Stimulated activated CD8-positive, alpha-beta memory T cell treated with anti-CD3 and anti-CD28 coated beads, Interleukin-7, amount 100 ng/mL, for 24 hours (primary cell): ENCODE measurements at places on chromosomes 11 and 22.

GRCh38 chr22:38314051-38314932, 2.9 kb downstream of the CSNK1E start:
- DNase-seq: no peak

DNA sequence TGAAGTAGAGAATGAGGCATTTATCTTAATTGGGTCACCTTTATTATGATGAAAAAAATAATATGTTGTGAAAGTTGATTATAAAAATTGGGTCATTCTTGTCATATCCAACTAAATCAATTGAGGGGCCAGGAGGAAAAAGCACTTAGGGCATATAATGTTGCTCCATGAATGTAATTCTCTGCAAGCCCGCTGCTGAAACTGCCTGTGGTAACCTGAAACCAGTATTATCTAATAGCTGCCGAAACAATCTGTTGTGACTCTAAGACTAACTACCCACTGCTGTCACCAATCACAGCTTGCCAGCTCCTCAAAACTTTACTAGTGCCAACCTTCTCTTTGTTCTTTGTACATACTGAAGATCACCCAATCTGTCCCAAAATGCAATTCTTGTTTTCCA, 115.8 kb downstream of the ATG16L2 start:
- no peak for DNase-seq

DNA sequence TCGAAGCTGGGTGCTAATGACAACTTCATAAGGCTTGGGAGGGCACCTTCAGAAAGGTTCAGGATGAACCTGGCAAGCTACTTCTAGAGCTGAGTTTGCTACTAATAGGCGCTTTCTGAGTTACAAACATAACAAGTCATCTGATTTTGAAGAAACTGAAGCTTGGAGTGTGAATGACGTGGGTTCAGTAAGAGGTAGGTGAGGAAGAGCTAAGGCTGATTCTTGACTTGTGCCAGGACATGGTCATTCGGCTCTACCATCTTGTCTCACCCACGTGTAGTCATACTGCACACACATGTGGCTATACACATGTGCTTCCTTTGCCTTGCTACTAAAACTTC, 56.4 kb downstream of the SWAP70 start:
- DNase-seq: no peak

GRCh38 chr11:104329078-104329665, 165.2 kb upstream of the PDGFD start:
- DNase-seq: no peak

DNA sequence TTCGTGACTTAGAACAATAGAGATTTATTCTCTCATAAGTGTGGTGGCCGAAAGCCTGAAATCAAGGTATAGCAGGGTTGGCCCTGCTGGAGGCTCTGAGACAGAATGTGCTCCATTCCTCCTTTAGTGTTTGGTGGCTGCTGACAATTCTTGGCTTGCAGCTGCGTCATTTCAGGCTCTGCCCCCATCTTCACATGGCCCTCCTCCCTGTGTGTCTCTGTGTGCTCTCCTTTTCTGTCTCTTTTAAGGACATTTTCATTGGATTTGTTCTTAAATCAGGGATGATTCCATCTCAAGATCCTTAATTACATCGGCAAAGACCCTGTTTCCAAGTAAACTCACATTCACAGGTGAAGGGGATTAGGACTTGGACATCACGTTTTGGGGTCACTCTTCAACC, 10.2 kb upstream of the APOL6 start:
- DNase-seq: no peak

GRCh38 chr11:73652046-73652730, 5.8 kb downstream of the PLEKHB1 start:
- no peak for DNase-seq

DNA sequence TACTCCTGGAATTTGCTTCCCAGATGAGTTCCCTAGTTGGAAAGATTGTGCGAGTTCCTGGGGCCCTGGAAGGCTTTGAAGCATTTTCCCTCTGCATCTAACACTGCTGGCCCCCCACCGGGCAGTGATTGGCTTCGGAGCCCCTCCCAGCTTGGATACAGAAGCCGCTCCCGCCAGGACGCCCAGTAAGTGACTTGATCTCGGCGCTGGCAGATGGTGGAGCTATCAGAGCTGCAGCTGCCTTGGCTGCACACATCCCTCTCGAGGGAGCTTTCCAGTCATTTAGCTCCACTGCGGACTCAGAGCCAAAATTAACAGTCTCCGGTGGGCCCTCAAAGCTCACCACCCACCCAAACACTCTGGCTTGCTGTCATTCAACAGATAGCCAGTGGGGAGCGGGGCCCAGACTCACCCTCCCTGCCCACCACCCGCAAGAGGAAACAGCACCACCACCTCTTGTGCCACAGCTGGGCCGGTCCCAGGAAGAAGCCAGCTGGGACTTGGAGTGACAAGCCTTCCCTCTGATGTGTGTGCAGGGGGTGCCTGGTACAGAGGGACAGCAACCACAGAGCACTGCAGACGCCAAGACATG, 162.3 kb downstream of the TRIM29 start:
- no peak for DNase-seq

GRCh38 chr22:35564975-35565867, 24.6 kb downstream of the RASD2 start:
- no peak for DNase-seq

DNA sequence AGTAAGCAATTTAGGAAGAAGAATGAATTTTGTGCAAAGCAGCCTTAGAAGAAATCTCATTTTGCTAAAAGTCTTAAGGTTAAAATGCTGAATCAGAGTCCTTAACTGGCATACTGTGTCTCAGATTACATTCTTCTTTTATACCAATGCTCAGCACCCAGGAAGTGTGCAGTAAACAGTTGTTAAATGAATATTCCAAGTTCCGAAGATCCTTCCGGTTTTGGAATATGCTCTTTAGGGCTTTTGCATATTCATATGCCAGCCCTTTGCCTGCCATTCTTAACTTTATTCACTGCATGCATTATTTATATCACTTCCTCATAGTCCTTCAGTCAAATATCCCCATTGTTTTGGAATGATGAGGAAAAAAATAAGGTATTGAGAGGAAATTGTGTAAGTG, 242.0 kb downstream of the DDX10 start:
- DNase-seq: no peak

GRCh38 chr11:44398266-44399030, 88.5 kb upstream of the ALX4 start:
- no peak for DNase-seq

- no peak for DNase-seq
Observed at GRCh38 chr11:70729949-70730348, 331.6 kb downstream of the CTTN start.

- peak; percentile 48 for DNase-seq
Observed at GRCh38 chr11:19259487-19260345, 19.0 kb upstream of the E2F8 start.

- DNase-seq: no peak
Observed at GRCh38 chr11:73152861-73153483, 10.9 kb upstream of the FCHSD2 start.

DNA sequence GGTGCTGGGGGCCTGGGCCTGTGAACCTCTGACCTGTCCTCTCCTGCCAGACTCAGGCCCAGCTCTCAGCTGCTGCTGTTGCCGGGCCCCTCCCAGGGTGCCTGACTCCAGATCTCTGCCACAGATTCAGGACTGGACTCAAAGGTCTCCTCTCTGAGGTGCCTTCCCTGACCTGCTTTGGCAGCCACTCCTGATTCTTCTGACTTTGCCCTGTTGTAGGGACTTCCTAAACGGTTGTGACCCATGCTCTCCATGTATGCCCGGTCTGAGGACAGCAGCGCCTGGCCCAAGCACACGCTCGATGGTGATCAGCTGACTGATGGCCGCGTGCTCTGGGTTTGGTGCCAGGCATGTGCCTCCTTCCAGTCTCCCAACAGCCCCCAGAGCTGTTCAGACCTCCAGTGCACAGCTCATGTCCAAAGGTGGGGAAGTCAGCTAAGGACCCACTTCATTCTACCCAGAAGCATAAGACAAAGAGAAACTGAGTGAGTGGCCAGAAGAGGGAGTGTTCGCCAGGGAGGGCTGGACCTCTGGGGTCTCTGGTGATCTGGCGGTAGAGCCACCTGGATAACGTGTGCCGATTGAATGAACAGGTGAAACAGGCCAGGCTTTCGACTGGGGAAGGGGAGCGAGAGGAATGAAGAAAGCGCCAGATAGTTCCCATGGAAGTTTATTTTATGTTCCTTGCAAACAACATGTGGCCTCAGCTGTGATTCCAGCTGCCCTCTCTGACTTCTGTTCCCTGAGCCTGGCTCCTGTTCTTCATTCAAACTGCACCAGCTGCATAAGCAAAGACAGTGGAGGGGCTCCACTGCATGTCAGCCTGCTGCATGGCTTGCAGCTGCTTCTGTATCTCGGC, 8.1 kb upstream of the TOP3B start:
- DNase-seq: no peak

- no peak for DNase-seq
Observed at GRCh38 chr11:43517518-43517917, 158.8 kb downstream of the TTC17 start.

DNA sequence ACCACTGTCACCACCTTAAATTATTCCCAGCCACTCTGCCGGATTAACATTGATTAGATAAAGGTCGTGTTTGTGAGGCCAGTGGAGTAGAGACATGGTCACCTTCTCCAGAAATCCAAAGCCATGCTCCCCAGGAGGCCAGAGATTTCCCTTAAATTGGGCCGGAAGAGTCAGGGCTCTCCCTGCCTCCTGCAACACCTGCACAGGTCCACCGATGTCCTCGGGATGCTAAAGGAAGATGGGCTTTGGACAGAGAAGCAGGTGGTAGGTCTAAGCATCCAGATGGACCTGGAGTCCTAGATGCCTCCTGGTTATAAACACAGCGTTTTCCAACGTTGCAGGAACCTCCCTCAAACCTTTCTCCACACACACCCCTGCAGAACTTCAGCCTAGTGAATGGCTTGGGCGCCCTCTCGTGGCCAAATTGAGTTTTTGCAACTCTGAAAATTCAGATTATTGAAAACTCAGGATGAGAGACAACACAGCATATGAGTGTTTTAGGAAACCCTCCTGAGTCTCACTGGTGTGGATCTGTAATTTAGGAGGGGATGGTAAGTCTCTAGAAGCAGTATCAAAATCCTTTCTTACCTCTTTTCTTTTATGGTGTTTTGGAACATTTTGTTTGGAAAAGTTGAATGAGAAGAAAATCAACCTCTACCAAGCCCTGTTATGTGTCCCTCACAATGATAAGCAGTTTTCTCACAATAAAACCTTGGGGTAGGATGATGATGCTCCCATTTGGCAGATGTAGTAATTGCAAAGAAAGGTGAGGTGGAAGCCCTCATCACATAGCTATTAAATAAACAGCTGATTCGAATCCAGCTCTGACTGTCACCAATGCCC, 109.6 kb downstream of the RRAS2 start:
- peak; percentile 36 for DNase-seq

DNA sequence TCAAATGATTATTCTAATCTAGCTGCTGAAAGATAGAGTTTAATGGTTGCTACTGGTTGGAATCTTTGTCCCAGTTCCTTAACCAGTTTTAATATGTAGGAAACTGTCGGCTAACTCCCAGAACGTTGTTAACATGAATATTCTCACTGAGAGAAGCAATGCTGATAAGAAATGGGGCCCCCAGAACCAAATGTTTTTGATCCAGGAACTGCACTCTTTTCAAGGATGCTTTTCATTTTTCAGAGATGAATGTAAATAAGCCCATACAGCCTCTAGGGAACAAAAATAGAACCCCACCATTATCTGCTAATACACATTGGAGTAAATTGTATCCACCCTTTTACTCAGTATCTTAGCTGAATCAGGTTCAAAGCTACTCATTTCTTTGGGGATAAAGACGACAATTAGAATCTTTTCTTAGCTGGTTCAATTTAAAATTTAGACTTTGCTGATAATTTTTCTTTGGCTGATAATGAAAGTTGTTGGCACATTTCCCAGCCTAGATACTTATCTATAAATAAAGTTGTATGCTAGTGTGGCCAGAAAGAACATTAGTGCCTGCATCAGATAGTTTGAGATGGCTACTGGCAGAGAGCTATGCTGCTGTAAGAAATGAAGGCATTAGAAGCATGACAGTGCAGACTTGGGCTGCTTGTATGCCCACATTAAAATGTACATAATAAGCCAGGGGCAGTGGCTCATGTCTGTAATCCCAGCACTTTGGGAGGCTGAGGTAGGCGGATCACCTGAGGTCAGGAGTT, 323.3 kb upstream of the PDGFD start:
- DNase-seq: no peak

DNA sequence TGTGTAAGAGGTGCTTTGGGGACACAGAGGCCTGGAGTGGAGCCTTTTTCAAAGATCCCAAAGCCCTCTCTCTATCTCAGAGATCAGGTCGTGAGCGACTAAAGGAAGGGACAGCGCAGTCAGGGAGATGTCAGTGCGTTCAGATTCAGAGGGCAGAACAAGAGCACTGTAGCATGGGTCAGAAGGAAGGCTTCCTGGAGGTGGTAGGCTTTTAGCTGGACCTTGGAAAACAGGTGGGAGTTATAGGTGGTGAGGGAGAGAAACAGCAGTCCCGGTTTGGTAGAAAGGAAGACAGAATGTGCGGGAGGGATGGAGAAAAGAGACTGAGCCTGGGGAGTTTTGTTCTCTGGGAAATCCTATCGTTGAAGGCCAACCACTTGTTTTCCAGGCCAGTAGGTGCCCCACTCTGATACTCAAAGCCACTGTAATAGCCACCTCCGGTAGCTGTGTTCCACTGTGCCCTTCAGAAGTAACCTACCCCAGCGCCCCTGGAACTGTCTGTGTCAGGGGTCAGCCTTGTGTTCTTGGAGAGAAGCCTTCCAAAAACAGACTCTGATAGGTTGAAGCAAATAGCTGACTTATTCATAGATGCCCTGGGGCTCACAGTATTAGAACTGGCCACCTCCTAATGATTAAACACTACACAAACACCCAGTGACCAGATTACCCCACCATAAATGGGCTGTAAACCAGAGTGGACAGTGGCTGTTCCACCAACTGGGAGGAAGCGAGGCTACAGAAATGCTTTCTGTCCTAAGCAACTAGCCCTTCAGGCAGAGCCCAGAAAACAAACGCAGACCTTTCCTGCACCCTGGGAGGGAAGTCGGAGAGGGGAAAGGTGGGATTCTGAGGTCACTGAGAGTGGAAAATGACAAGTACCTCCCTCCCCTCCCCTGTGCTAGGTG, 157.7 kb downstream of the DBX1 start:
- DNase-seq: no peak

- no peak for DNase-seq
Observed at GRCh38 chr22:49701380-49702067, 126.1 kb downstream of the BRD1 start.

DNA sequence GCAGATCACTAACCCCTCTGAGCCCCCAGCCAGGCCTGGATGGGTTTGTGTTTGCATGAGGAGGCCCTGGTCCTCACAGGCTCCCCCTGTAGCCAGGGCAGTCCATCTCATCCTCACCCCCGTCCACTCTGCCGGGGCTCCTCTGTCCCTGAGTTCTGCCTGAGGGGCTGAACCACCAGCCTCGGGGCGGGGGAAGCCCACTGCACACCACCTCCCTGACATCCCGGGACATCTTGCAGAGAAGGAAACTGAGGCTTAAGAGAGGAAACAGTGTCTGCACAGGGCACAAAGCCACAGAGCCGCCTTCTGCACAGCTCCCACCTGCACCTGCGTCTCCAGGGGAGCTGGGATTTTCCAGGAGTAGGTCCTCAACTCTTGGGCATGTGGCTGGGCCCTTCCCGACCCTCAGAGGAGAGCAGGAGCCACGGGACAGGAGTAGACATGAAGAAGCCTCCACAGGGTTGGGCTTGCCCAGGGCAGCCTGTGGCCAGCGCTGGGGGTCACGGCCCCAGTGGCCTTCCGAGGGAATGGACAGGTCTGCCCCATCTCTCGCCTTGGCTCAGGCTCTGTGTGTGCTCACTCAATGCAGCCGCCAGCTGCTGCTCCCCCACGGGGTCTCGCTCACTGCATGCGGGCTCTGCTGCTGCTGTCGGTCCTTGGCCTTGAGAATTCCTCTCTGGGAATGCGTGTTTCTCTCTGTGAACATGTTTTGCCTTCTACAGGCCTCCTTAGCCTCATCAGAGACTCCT, 45.4 kb upstream of the CCDC188 start:
- no peak for DNase-seq

- no peak for DNase-seq
Observed at GRCh38 chr11:133162227-133162626, 370.1 kb downstream of the OPCML start.
